ENCODE measurements at places on chromosomes 3 and 15.
A peak's percentile ranks its signal among the peaks of the same experiment; 100 is the strongest.

DNA sequence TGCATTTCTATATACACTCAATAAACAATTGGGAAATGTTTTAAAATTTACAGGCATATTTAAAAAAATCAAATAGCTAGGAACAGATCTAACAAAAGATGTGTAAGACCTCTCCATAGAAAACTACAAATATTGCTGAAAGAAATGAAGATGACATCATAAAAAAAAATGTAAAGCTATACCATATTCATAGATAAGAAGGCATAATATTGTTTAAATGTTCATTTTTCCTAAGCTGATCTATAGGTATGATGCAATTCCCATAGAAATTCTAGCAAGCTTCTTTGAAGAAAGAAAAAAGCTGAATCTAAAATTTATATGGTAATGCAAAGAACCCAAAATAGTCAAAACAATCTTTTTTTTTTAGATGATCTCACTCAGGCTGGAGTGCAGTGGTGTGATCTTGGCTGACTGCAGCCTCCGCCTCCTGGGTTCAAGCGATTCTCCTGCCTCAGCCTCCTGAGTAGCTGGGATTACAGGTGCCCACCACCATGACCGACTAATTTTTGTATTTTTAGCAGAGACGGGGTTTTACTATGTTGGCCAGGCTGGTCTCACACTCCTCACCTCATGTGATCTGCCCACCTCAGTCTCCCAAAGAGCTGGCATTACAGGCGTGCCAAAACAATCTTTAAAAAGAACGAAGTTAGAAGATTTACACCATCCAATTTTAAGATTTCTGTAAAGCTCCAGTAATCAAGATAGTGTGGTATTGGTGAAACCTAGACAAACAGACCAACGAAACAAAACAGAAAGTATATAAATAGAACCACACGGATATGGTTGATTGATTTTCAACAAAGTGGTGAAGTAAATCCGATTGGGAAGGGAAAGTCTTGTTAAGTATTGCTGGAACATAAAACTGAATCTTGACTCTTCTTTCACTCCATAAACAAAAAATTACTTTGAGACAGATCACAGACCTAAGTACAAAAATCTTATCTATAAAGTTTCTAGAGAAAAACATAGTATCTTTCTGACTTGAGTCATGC, 6.3 kb upstream of the BHLHE40 start:
- DNase-seq: no peak

DNA sequence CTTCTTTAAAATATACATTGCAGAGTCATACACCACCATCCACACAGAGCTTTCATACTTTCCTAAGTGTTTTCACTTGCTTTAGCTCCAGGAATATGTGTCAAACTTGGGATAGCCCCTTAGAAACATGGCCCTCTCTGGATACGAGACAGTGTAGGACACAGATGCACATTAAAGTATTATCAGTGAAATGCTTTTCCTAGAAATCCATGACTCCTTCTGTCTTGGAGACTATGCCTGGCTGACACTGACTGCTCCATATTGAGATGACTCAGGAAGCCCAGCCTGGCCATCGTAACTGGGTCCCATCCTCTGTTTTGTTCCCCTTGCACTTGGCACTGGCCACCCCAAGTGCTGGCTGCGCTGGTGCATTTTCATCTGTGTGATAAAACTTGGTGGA, 204.8 kb downstream of the PDZRN3 start:
- DNase-seq: no peak

- no peak for DNase-seq
Measured at GRCh38 chr15:76062286-76062685, 2.5 kb downstream of the TMEM266 start.

DNA sequence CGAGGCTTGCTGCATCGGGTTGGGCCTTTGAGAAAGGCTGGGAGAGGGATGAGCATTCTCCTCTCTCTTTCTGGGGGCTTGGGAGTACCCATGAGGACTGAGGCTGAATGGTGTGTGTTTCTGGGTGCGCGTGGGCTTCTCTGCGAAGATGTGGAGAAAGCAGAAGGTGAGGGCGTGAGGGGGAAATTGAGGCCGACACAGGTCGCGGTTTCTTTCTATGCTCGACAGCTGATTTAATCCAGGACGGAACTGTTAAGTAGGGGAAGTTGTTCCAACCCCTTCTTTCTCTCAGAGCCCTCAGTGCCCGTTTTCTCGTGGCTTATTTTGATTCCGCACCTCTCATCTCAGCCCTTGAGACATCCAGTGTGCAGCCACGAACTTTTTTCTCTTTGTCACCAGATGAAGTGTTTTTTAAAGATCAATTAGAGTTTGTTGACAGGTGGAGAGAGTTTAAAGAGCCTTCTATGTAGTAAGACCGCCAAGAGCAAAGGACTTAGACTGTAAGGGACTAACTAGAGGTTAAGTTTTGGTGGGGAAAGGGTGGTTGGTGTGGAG, 711 bp downstream of the STARD9 start:
- DNase-seq: no peak

- DNase-seq: no peak
Measured at GRCh38 chr3:154464440-154465190, 34.6 kb upstream of the GPR149 start.

DNA sequence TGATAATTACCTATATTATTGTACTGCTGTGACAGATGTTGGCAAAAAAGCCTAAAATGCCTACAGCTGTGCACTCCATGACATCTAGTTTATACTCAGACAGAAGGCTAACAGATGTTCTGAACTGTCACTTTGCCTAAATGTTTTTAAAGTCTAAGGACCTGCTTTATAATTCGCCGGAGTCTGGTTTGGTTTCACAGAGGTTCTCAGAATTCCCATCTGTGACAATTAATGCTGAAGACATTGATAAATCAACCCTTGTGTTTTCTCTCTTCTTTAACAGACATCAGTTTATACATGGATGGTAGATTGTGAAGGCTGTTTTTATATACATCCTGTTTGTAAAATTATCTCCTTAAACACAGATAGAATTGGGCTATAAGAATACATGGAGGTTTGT, 19.8 kb upstream of the SOX2 start:
- no peak for DNase-seq

GRCh38 chr15:70478251-70478990, 284.9 kb downstream of the UACA start:
- no peak for DNase-seq

GRCh38 chr3:136818769-136819391, at the start of gene SLC35G2:
Gene SLC35G2 (plus strand): TSS chr3:136819126. CDS start chr3:136854461, 35,335 bp downstream.
- DNase-seq: no peak

- DNase-seq: peak; percentile 80
Measured at GRCh38 chr15:27601239-27601960, 497.7 kb downstream of the OCA2 start.

DNA sequence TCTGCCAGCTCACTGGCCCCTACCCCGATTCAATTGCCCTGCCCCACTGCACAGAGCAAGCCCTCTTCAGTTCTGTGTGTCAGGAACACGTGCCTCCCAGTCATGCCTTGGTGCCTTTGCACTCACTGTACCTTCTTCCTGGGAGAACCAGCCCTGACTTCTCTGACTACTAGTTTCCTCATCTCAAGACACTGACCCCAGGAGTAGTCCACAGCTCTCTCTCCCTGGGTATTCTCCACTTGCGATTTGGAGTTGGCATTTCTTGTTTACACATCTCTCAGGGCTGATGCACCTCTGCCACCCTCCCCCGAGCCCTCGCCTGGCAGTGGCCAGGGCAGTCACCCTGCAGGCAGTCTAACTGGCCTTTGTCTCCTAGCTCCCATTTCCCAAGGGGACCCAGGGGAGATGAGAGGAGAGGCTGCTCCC, 5.7 kb downstream of the CISH start:
- DNase-seq: no peak

GRCh38 chr3:165954171-165954570, 116.9 kb upstream of the BCHE start:
- DNase-seq: no peak

DNA sequence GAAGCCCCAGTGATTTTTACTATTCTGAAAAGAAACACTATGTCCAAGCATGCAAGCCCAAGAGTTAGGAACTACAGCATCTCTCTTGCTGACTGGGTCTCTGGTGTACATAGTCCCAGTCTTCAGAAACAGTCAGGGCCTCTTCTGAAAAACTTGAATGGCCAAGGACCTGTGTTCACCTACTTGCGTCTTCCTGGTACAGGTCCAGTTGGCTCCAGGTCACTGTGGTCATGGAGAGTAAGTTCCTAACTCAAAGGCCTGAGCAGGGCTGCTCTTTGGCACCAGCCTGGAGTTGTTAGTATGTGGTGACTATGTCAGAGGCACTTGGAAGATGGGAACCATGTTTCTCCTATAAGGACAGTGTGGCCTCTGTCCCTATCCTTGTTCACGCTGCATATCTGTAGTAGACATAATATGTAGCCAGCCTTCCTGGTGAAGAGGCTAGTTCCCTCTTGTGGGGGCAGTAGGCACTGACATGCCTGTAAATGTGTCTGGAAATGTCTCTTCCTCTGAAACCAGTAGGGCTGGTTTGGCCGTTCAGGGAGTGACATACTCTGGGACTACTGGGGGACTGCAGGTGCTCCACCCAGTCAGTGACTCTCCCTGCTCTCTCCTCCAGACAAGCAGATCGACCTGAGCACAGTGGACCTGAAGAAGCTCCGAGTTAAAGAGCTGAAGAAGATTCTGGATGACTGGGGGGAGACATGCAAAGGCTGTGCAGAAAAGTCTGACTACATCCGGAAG, 2.6 kb upstream of the RBM15B start:
- DNase-seq: no peak

GRCh38 chr3:50612234-50612882, 784 bp upstream of the CISH start:
- DNase-seq: no peak

- DNase-seq: no peak
Measured at GRCh38 chr3:48057521-48057920, 41.3 kb upstream of the MAP4 start.

- DNase-seq: no peak
Measured at GRCh38 chr15:96338766-96339618, 8.5 kb downstream of the NR2F2 start.

GRCh38 chr15:57118013-57118799, 199.8 kb downstream of the TCF12 start:
- DNase-seq: peak; percentile 26

GRCh38 chr3:89246326-89246725, 138.9 kb downstream of the EPHA3 start:
- DNase-seq: no peak

GRCh38 chr3:15241341-15241740, 35.3 kb downstream of the CAPN7 start:
- peak; percentile 6 for DNase-seq

DNA sequence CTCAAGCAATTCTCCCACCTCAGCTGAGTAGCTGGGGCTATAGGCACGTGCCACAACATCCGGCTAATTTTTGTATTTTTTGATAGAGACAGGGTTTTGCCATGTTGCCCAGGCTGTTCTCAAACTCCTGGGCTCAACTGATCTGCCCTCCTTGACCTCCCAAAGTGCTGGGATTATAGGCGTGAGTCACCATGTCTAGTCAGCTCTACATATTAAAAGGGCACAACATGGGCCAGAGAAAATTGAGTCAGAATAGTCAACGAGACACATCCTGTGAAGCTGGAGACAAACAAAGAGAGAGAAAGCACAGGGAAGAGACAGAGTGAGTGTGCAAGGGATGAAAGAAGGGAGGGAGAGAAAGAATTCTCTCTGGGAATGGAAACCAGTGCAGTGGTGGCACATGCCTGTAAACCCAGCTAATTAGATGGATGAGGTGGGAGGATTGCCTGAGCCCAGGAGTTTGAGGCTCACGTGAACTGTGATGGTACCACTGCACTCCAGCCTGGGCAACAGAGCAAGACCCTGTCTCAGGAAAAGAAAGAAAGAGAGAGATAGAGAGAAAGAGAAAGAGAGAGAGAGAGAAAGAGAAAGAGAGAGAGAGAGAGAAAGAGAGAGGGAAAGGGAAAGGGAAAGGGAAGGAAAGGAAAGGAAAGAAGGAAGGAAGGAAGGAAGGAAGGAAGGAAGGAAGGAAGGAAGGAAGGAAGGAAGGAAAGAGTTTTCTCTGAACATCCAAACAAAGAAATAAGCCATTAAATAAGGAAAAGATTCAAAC, 107.2 kb upstream of the SLC25A36 start:
- no peak for DNase-seq

GRCh38 chr15:34616613-34617012, 33.2 kb upstream of the GOLGA8B start:
- peak; percentile 27 for DNase-seq

- DNase-seq: no peak
Measured at GRCh38 chr15:89340573-89340972, 5.9 kb upstream of the POLG start.

- no peak for DNase-seq
Measured at GRCh38 chr3:13037458-13038117, 35.6 kb downstream of the IQSEC1 start.

GRCh38 chr15:63708126-63708772, 111.1 kb downstream of the FBXL22 start:
- DNase-seq: no peak

DNA sequence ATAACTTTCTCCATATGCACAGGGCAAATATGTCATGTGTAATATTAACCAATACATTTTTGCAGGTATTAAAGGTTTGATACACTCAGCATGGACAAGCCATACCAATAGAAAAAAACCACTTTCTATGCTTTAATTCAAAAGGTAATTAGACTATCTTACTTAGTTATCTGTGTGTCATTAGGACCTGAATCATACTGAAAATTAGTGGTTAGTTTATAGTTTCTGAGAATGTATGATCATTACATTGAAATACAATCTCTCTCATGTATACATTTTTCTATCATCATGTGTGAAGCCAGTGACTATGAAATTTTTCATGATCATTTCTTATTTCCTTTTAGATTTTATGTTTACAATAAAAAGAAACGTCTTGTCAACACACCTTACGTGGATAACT, 16.3 kb downstream of the RPS27L start:
- DNase-seq: no peak

GRCh38 chr15:61037031-61037430, 192.1 kb downstream of the RORA start:
- DNase-seq: no peak

- no peak for DNase-seq
Measured at GRCh38 chr3:24837601-24838000, 343.0 kb upstream of the THRB start.

- no peak for DNase-seq
Measured at GRCh38 chr3:55923207-55923606, 436.1 kb upstream of the WNT5A start.

DNA sequence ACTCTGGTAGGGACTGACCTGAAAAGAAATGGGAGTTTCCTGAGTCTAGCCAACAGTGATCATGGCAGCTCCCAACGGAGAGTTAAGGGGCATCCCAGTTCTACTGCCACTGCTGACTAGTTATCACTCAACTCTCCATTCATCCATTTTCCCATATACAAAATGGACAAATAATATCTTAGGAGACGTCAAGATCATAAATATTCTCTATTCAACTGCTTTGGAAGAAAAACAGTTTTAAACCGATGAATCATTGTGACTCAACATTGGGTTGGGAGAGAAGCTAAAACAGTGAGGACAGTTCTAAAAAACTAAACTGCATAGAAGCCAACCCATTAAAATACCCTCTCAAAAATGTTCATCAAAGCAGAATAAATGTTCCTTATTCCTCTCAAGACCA, 57.6 kb upstream of the CHRM5 start:
- no peak for DNase-seq

GRCh38 chr15:69035205-69035917, 20.9 kb downstream of the NOX5 start:
- DNase-seq: no peak
